Stimulated activated CD4-positive, alpha-beta T cell treated with anti-CD3 and anti-CD28 coated beads, Interleukin-15, amount 100 ng/mL, for 1 hour (primary cell): ENCODE measurements at places on chromosomes 1 and 21.

- no peak for DNase-seq
Observed at GRCh38 chr21:38039369-38039768, 123.1 kb upstream of the KCNJ6 start.

DNA sequence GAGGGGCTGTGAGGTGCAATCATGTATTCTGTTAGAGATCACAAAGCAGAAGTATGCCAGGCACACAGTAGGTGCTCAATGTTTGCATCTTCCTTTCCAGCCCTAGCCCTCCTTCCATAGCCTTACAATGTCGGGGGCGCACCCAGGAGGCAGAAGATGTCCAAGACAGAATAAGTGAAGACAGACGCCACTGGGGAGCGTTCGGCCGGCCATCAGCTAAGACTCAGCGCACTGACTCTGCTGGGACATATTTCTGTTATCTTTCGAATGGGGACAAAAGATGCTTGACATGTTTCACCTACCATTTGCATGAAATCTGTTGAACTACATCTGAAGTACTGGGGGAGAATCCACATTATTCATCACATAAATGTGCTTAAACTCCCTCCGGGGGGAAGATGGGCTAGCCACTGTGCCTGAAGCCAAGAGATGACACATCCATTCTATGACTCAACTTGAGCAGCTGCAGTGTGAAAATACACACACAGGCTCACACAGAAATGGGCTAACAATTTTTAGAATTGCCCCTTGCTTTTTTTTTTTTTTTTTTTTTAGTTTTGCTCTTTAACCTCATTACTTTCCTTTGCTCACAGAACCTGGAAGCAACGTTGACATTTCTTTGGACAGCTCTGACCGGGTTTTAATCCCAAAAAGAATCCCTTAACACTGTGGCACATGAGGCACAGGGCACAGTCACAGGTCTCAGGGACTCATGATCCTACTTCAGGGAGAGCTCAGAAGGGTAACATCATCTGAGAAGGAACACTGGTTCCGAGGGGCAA lies 7.9 kb downstream of the TIAM1 start:
- DNase-seq = no peak

GRCh38 chr1:9942399-9942938 lies 722 bp downstream of the LZIC start:
- DNase-seq = no peak

GRCh38 chr1:228350179-228350742 lies 56.4 kb downstream of the TRIM11 start:
- DNase-seq = no peak

DNA sequence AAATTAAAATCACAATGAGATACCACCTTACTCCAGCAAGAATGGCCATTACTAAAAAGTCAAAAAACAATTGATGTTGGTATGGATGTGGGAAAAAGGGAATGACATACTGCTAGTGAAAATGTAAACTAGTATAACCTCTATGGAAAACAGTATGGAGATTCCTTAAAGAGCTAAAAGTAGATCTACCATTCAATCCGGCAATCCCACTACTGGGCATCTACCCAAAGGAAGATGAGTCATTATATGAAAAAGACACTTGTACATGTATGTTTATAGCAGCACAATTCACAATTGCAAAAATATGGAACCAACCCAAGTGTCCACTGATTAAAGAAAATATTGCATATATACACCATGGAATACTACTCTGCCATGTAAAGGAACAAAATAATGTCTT lies 37.2 kb downstream of the SUSD4 start:
- no peak for DNase-seq

DNA sequence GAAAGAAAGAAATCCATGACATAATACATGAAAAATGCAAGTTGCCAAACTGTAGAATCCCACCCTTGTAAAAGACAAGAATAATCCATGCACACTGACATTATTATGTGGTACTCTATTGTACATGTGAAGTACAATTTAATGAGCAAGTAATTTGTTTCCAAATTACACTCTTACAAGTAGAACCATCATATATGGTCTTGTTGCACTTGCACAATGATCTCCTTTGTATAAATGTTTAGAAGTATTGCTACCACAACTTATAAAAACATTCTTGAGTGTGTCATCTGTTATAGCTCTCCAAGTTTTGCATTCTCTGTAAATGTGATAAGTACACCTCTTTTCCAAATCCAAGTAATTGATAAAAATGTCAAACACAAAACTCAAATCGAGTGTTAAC lies 29.1 kb upstream of the ZNF281 start:
- DNase-seq = no peak
